ENCODE measurements at places on chromosomes 11 and 22.

DNA sequence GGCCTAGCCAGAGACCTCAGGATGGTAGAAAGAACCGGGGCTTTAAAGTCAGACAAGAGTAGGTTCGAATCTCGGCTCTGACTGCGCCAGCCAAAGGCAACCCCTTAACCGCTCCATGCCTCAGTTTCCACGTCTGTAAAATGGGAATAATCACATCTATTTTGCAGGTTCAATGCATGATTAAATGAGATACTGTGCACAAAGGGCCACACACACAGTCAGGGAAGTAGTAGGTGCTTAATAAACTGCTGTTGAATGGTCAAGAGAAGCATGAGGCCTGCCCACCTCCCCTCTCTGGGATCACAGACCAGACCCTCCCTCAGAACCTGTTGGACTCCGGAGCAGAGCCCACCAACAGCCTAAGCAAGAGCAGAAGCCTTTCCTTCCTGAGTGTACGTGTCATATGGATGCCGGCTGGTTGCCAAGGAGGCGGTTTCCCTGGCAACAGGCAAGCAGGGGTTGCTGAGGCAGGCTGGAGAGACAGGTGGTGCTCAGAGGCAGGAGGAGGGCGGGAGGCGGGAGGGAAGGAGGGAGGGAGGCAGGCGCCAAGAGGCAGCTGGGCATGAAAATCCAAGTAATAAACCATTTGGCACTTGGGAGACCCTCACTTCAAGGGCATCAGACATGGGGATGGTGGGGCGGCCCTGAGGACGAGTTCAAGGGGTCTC is 43.9 kb downstream of the NFAM1 start:
- DNase-seq = no peak

GRCh38 chr11:102802341-102802740 is 4.4 kb upstream of the MMP1 start:
- no peak for DNase-seq

GRCh38 chr11:22703591-22703990 is 37.2 kb downstream of the GAS2 start:
- no peak for DNase-seq

DNA sequence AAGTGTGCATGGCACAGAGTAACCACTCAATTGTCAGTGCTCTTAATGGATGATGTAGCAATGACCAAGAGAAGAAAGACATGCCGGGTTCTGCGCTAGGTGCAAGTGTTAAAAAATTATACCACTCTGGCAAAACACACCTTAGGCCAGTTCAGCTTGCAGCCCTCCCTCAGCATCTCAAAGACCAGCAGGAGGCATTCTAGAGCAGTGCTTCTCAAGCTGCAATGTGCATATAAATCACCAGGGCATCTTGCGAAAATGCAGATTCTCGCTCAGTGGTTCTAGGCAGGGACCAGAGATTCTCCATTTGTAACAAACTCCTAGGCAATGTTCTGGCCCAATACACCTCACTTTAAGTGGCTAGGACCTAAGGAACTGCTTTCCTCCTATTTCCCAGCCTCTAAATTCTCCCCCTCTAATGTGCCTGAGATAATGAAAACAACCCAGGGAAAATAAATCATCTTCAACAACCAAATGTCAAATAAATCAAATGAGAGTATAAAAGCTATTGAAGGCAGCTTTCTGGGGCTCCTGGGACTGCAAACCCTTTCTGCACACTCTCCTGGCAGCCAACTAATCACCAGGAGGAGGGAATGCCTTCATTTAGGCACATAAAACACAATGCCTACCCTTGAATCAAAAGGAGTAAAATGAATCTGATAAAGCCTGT is 337.2 kb upstream of the API5 start:
- DNase-seq = no peak

DNA sequence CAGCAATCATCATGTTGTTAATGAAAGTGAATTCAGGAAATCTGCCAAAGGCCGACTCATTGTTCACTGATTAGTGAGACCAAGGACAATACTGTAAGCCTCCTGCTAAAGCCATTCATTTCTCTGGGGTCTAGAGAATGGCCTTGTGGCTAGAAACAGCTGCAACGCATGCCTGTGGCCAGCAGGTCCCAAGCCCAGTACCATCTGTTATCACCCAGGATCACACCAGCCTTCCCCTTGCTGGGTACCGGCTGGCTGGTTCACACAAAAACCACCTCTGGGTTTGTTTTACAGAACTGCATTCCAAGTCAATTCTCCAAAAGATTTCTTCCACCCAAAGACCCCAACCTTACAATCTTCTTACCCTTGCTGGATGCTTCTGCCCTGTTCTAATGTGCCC is 1.1 kb downstream of the PLAAT5 start:
- no peak for DNase-seq

DNA sequence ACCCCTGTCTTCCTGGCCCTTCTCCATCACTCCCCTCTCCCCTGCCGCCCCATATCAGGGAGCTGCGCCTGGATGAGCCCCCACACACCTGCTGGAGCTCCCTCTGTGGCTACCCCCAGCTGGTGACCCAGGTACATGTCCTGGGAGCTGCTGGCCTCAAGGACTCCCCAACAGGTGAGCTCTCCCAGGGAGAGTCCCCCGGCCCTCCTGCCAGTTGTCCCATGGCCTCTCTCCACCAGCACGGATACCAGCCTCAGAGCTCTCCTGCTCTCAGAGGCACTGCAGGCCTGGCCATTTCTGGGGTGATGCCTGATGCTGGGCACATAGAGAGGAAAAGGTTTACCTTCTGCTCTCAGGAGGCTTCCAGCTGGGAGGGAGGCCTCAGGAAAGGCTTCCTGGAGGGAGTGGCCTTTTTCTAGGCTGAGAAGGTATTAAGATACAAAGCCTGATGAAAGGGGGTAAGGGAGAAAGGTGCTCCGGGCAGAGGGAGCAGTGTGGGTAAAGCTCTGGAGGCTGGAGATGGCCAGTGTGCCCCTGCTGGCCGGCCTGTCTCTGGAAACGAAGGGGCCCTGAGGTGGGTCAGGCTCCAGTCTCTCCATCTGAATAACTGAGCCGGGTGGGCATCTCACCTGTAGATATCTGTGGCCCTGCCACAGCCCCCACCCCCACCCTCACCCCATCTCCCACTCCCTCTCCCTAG is 6.0 kb upstream of the MYO7A start:
- no peak for DNase-seq

DNA sequence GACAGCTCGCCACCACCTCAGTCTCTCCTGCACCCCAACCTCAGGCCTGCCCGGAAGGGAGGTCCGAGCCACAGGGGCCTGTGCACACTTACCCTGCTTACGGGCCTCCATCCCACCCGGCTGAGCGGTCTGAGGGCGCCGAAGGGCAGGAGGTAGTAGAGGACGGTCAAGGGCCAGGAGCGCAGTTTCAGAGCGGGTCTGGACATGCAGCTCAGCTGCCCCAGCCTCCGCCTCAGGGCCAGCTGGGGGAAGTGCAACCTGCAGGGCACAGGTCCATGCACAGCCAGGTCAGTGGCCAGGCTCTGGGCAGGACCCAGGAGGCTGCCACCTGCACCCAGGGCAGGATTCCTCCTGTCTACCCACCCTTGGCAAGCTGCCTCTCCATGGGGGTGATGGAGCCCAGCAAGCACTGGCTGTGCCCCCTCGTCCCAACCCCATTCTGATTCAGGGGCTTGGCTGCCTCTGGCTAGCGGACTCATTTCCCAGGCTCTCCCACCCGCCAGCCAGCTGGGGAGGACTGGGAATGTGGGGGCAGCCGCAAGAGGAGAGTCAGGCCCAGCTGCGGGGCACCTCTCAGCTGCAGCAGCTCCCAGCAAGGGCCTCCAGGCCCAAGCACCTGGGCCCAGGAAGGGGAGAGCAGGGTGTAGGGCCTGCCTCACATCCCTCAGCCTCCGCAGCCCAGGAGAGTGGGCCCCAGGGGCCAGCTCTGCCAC is 38.3 kb downstream of the PISD start:
- DNase-seq = no peak

GRCh38 chr11:1205121-1205986 is 17.5 kb upstream of the MUC5B start:
- no peak for DNase-seq

GRCh38 chr22:46767249-46767985 is 5.0 kb downstream of the TBC1D22A start:
- no peak for DNase-seq

DNA sequence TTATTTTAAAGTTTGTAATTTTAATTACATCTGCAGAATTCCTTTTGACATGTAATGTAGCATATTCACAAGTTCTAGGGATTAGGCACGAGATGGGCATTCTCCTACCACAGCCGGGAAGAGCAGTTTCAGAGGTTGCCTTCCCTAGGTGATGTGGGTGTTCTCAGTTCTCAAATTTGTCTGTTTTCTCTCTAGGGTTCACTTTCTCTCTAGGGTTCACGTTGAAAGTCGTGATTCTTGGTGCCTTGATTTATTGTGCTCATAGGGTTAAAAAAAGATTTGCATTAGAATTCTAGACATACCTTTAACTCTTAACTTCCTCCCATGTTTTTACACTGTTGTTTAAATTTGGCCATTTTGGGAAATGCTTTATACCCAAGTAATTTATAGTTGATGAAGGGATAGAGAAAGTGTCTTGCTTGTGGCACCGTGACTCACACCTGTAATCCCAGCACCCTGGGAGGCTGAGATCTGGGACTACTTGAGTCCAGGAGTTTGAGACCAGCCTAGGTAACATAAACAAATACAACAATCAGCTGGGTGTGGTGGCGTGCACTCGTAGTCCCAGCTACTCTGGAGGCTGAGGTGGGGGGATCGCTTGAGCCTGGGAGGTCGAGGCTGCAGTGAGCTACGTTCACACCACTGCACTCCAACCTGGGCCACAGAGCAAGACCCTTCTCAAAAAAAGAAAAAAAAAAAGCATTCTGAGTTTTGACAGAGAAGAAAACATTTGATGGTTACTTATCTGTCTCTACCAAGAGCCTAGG is 3.6 kb downstream of the MED15 start:
- DNase-seq = no peak

GRCh38 chr11:86369668-86370067 is 5.0 kb upstream of the CCDC81 start:
- no peak for DNase-seq

DNA sequence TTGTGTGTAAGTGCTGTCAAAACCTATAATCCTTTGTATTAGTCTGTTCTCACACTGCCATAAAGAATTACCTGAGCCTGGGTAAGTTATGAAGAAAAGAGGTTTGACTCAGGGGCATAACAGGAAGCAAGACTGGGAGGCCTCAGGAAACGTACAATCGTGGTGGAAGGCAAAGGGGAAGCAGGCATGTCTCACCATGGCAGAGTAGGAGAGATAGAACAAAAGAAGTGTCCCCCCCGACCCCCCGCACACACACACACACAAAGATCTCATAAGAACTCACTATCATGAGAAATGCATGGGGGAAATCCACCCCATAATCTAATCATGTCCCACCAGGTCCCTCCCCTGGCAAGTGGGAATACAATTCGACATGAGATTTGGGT is 2.3 kb upstream of the USP28 start:
- DNase-seq = peak; percentile 75

DNA sequence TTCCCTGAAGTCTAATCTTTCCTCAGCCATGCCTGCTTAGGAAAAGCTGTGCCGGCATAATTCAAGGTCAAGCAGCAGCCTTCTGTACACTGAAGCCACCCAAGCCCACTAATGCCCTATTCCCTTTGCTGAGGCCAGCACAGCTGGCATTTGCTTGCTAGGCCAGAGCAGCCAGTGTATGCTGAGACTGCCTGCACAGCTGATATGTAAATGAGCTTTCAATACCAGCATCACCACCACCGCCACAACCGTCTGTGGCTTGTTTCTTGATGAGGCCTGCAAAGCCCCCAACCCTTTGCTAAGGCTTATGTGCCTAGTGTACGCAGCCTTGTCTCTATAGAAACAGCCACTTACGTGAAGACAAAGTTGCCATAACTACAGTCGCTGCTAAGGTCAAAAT is 56.3 kb upstream of the TNRC6B start:
- no peak for DNase-seq

GRCh38 chr11:2531277-2531986 is 86.6 kb downstream of the KCNQ1 start:
- peak; percentile 62 for DNase-seq

DNA sequence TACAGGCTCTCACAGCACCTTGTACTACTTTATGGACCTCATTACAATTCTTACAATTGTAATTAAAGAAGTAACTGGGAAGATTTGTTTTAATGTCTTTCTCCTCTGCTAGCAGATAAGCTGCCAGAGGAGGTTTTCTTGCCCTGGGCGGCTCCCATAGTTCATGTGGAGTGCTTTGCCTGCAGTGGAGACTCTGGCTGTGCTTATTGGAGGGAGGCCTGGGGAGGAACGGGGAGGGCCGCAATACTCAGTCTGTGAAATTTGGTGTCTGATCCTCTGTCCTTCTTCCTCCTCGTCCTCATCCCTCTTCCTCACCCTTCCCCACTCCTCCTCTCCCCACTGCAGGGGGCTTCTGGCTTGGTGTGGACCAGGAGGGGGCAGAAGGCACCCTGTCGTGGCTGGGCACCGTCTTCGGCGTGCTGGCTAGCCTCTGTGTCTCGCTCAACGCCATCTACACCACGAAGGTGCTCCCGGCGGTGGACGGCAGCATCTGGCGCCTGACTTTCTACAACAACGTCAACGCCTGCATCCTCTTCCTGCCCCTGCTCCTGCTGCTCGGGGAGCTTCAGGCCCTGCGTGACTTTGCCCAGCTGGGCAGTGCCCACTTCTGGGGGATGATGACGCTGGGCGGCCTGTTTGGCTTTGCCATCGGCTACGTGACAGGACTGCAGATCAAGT is 5.6 kb downstream of the SLC35C1 start:
- DNase-seq = no peak

DNA sequence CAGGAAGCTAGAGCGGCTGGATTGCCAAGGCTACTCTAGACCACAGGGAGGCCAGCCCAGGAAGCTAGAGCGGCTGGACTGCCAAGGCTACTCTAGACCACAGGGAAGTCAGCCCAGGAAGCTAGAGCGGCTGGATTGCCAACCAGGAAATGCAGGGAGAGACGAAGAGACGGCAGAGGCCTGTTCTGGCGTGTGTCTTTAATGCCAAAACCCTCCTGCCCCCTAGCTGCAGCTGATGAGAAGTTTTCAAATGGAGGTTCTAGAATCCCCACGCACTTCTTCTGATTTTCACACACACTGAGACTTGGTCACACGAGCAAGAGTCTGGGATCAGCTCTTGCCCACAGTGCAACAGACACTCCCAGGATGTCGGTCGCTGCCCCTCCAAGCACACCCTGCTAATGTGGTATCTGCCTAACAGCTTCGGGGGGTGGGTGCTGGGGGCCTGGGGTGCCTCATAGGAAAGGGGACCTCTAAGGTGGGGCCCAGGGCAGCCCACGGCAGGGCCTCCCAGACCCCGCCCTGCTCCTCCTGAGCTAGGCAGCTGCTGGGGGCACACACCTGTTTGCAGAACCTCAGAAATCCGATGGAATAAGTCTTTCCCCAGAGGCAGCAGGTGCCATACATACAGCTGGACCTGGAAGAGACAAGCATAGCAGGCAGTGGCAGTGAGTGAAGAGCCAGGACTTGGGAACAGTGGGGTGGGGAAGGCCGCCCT is 28.5 kb downstream of the MAFF start:
- DNase-seq = peak; percentile 78

DNA sequence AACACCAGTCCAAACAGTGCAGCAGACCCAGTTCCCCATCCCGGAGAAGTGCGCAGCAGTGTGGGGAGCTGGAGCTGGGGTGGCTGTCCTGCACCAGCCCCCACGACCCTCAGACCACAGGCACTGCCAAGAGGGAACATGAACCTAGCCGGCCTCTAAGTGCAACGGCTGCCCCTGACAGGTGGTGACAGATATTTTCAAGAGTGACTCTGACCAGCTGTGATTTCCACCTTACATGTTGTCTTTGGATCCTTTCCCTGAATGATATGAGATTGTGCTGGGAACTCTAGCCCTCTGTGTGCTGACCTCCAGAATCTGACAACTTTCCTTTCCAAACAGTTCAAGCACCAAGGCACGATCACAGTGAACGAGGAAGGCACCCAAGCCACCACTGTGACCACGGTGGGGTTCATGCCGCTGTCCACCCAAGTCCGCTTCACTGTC is 12.6 kb downstream of the SERPIND1 start:
- no peak for DNase-seq

- DNase-seq = no peak
Measured at GRCh38 chr22:42562684-42563083, 8.9 kb downstream of the SERHL2 start.

Data from KBM-7 (cell line).